Pons (tissue), 1 donor: ENCODE measurements at places on chromosomes 1 and 21.
A peak's percentile ranks its signal among the peaks of the same experiment; 100 is the strongest.

- DNase-seq = no peak
Observed at GRCh38 chr1:34884961-34885360, 25.4 kb upstream of the SMIM12 start.

GRCh38 chr1:12031039-12031980 lies 12.0 kb downstream of the MIIP start:
- no peak for DNase-seq

DNA sequence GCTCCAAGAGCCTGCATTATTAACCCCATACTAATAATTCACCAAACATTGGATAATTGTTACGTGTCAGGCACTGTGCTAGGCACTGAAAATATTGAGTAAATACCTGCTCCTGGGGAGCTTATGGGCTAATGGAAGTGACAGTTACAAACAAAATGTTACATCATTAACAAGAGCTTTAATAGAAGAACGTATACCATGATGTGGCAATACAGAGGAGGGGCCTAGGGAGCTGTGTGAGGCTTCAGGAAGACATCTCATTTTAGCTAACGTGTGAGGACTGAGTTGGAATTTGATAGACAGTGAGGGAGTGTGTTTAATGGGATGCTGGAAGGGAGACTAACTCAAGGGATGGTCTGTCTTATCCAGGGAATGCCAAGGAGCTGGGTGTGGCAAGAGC lies 16.5 kb upstream of the TSPAN2 start:
- DNase-seq = no peak

DNA sequence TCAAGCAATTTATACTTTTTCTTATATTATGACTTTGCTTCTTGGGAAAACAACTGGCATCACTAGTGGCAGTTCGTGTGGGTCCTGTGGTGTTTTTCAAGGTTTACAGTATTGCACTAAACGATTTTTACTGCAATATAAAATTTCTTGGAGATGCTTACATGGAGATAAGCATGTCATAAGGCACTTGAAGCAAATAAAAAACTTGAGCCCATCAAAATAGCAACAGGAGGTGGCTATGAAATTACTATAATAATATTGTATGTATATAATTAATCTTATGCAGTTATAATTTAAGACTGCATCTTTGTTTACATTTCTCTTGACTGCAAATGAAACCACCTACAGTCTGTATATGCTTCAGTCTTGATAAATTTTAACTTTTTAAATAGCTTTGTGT lies 29.3 kb upstream of the CHAF1B start:
- no peak for DNase-seq

- DNase-seq = peak; percentile 76
Observed at GRCh38 chr1:111690306-111690617, 48.9 kb downstream of the INKA2 start.

GRCh38 chr1:40612345-40612831 lies 53.1 kb downstream of the RIMS3 start:
- peak; percentile 73 for DNase-seq

GRCh38 chr1:144101397-144102045 lies 129.7 kb upstream of the FAM72C start:
- DNase-seq = peak; percentile 1

DNA sequence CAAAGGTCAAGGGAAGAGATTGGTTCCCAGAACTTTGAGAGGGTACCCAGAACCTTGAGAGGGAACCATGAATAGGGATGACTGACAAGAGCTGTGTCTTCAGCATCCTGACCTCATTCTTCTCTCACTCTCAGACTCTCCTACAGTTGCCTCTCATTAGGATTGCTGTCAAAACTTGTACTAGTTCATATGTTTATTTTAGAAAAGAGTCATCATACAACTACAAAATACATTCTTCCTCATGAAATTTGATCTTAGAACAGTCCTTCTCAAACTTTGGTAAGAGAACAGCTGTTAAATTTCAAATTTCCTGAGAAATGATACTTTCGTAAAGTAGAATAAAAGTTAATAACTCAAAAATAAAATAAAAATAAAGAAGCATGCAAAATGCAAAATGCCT lies 161.4 kb upstream of the ZRANB2 start:
- DNase-seq = no peak

DNA sequence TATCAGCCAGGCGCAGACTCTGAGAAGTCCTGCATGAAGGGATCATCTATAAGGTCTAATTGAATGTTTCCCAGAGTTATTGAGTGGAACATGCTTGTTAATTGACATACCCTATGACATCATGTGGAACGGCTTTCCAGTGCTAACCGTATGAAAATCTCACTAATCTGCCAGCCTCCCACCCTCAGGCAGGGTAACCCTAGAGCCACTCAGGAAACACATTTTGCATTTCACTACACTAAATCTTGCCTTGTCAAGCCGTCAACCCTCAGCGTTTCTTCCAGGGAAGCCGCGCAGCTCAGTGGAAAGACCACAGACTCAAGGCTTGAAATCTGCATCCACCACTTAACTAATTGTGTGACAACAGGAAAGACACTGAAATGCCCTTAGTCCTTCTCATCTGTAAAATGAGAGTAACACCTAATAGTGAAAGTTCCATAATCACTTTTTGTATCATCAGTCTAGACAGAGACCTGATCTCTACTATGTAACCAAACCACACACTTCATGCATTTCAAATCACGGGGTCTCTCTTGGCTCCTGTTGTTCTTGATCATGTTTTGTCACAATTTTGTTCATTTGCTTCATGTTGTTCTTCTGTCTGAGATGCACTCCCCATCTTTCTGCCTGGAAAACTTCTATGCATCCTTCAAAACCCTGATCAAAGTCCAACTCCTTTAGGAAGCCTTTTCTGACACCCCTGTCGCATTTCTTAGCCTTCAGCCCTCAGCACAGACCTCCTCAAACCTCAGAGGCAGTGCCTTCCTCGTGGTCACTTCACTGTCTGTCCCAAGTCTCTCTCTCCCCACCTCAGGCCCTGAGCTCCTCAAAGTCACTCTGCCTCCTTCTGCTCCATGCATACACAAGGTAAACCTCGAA lies 246.5 kb downstream of the TOMM20 start:
- no peak for DNase-seq

DNA sequence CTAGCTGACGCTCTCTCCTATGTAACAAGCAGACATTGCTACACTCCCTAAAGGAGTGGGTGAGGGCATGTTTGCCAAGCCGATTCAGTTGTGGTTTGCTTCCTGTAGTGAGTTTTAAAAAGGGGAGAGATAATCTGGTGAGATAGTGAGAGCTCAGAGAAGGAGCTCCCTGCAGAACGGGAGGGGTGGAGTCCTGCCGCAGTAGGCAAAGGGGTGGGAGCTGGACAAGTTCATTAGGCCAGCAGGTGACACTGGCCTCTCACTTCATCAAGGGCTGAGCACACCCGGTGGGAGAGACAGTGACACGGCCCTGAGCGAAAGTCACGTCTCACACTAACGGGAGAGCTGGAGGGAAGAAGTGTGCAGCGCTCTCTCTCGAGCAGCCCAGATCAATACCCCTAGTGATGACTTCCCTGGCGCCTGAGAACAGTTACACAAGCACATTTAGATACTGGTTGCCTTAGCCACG lies 144.0 kb upstream of the CD34 start:
- no peak for DNase-seq

DNA sequence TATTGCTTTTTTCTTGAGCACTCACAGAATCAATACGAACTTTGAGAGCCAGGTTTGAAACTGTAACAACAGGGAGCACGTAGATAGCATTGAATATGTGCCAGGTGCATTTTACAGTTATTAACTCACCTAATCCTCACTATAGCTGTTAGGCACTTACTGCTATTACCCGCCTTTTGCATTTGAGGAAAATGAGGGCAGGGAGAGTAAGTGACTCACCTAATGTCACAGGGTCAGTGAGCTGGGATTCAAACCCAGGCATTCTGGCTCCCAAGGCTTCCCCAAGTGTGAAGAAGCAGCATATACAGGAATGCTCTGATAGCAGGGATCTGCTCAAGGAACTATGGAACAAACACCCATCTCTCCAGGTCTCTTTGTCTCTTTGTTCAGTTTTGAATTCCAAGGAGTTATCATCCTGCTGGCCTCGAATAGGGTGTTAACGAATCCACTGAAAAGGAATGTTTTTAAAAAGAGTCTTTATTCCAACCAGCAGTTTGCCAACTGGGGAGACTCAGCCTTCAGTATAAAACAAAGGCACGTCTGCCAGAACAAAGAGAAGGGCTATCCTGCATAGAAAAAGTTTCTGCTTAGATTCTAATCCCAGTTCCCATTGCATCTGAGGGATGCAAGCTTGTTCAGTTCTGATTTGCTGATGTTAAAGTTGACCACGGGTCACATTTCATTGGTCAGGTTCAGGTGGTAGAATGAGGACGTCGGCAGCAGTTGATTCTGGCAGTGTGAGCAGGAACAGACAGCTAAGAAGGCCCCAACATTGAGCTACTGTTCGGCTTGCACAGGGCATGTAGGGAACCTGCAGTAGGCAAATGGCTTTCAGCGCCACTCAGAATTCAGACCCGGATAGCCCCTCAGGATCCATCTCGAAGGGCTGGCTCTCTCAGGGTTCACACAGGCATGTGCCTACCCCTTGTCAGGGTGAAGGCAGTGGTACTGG lies 22.1 kb downstream of the TRIM67 start:
- DNase-seq = no peak

DNA sequence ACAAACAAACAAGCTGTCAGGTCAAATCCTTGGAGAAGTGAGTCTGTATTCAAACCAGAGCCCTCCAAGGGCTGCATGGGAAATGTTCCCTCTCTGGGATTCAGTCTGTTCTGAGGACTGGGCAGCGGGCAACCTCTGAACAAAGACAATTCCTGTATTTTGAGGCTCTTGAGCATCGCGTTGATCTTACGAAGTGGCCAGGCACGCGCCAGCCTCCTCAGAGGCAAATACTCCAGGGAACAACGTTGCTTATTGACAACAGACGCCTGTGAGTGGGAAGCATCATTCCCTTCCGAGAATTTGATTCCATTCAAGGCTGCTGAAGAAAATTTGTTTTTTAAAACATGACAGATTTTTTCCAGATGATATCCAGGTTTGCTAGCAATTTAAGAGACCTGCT lies 20.0 kb upstream of the TACSTD2 start:
- DNase-seq = no peak

DNA sequence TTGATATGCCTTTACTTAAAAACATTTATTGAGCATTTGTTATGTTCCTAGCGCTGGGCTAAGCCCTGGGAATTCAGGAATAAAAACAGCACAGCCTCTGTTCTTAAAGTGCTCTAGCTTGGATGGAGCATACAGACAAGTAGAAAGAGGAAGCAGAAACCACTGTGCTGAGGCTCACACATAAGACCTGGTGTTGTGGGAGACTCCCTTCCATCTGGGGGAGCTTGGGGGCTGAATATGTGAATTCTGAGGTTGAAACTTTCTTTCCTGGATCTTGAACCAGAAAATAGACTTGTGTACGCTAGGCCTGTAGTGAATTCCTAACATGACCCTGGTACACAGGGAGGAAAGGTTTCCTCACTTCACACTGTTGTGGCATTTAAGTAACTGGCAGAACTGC lies 209.9 kb downstream of the ZNF326 start:
- no peak for DNase-seq

GRCh38 chr1:88311265-88311664 lies 372.8 kb upstream of the PKN2 start:
- DNase-seq = peak; percentile 11

DNA sequence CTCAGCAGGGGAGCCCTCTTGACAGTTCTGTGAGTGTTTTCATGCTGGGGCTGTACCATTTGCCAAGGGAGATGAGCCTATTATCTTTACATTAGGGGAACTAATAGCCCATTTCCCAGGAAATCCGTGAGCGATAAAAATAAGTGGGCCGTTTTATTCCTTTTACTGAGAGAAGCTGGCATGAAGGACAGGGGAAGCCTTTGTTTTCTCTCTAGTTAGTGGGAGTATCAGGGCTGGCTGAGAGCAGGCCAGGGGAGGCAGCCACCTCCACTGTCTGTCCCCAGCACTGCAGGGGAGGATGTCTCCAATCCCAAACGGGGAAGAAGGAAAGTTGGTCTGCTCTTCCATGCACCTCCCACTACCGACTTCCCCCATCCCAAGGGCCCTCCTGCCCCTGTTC lies 2.5 kb downstream of the UBL4B start:
- DNase-seq = peak; percentile 29

DNA sequence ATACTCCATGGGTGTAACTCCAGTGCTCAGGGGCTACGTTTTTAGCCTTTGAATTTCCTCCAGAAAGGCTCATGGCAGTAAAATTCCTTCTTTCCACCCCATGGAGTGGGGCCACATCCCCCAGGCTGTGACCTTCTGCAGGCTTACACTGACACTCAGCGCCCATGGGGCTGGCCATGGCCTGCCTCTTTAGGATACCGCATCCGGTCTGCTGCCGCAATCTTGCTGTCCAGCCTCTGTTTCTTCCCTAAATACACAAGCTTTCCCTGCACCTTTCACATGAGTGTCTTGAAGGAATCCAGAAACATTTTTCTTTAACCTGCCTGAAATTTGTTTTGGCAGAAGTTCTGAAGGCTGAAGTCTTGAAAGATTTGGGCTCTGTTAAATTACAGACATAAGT lies 170.5 kb downstream of the NTMT2 start:
- no peak for DNase-seq
